ENCODE measurements at places on chromosomes 2 and 18. TPM values are rescaled to one million over a fixed set of nuclear protein-coding genes. Genes with fewer than 3 reads are reported as not detected.
A peak's percentile ranks its signal among the peaks of the same experiment; 100 is the strongest.

CFAP65 gene
- not detected for total RNA-seq

IL1B gene
- not detected for total RNA-seq

ALPI gene
- not detected for total RNA-seq

RAB31 gene
- total RNA-seq: not detected

HJURP gene
- total RNA-seq: 128 TPM

SPP2 gene
- total RNA-seq: not detected

EFEMP1 gene
- total RNA-seq: not detected

MATN3 gene
- not detected for total RNA-seq

- DNase-seq: peak; percentile 49
- no peaks in the 10 kb centered on the region for H3K4me1 ChIP-seq
- no peaks in the 10 kb centered on the region for H3K36me3 ChIP-seq
- H3K27ac ChIP-seq: no peak overlapping the region
- no peak overlapping the region for H3K4me3 ChIP-seq
- H3K27me3 ChIP-seq: peaks cover 29% of the 10 kb centered on the region
These were observed 28.9 kb upstream of the IER3IP1 start for GRCh38 chr18:47204908-47205522.

DNA sequence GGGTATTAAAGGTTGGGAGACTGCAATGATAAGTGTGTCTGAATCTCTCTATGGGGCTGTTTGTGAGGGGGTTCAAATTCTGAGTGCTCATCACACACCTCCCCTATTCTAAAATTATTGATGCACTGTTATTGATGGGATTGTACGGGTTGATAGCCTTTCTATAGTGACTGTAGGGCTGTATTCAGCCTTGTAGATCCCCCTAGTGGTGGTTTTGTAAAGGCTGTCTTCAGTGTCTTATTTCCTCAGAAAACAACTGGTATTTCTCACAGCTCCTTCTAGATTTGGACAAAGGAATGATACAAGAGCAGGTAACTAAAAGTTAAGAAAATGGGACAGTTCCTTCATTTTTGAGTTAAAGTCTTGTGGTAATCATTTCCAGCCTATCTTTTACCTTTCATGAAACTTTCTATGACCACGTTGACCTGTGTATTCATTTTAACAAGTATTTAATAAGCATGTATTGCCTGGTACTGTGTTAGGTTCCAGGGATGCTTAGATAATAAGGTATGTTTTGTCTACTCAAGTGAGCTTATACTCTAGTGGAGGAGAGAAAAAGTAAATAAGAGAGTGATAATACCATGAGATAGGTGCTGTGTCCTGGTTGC is 21.2 kb downstream of the SMAD4 start:
- H3K36me3 ChIP-seq: peaks cover 54% of the 10 kb centered on the region
- DNase-seq: peak; percentile 41
- H3K4me1 ChIP-seq: peaks cover 23% of the 10 kb centered on the region
- H3K4me3 ChIP-seq: no peak overlapping the region
- no peaks in the 10 kb centered on the region for H3K27me3 ChIP-seq

DNA sequence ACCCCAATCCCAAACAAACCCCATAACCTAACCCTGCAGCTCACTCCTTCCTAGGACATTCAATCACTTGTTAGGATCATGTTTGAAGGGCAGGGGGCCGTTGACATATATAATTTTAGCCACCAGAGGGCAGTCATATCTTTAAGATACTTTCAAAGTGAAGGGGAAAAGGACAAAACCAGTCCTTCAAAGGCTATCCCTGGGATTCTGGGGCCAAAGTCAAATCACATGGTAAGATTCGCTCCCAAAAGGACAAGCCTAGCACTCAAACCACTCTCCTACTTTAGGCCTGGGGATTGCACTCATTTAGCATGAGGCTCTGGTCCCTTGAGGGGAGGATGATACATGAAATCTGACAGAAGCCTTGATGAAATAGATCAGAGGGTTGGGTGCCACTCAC is 44.6 kb downstream of the HAUS1 start:
- H3K27ac ChIP-seq: peak overlapping the region; percentile 65
- H3K4me3 ChIP-seq: no peak overlapping the region
- H3K27me3 ChIP-seq: no peaks in the 10 kb centered on the region
- peaks cover 49% of the 10 kb centered on the region for H3K4me1 ChIP-seq
- peak; percentile 75 for DNase-seq

DNA sequence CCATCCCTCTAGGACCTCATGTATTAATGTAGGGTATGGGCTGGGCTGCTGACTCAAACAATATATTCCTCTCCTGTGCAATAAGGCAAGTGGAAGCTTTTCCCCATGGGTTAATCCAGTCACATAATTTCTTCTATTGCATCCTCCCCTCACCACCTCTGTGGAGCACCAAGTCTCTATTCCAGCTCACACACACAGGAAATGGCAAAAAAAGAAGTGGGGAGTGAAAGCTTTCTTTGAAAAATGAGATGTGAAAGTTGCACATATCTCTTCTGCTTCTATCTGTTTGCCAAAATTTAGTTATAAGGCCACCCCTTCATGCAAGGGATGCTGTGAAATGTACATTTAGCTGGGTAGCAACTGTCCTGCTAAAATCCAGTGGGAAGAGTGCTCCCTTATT is 121.3 kb downstream of the CDC42EP3 start:
- no peak overlapping the region for H3K4me3 ChIP-seq
- H3K27ac ChIP-seq: no peak overlapping the region
- H3K27me3 ChIP-seq: peaks cover 2% of the 10 kb centered on the region
- no peaks in the 10 kb centered on the region for H3K36me3 ChIP-seq
- DNase-seq: no peak

DNA sequence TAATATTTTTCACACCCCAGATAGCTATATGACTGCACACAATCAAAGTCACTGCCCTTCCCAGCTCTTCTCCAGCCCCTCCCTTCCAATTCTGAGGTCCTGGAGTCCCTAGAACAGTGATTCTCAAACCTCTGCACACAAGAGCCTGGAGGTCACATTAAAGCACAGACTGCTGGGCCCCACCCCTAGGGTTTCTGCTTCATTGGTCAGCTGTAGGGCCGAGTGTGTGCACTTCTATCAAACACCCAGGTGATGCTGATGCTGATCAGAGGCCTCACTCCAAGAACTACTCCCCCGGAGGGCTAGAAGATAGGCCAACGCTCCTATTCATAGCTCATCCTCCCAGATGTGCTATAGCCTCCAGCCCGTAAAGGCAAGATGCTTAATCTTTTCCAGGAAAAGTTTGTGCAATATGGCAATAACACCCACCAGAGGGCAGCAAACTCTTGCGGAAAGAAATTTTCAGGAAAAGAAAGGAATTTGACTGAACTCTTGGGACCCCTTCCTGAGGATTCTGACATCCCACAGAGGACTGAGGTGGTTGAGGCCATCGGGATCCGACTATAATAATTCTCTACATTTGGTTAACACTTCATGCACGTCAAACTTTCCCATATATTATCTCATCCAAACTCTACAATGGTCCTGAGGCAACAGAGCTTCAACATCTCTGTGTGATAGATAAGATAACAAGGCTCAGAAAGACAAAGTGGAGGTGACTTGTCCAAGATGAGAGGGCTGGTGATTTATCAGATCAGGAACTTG is 194.2 kb upstream of the PKDCC start:
- no peak overlapping the region for H3K4me3 ChIP-seq
- H3K4me1 ChIP-seq: no peaks in the 10 kb centered on the region
- DNase-seq: no peak
- H3K36me3 ChIP-seq: no peaks in the 10 kb centered on the region

- H3K27ac ChIP-seq: no peak overlapping the region
- H3K4me3 ChIP-seq: no peak overlapping the region
- H3K4me1 ChIP-seq: no peaks in the 10 kb centered on the region
- peaks cover 3% of the 10 kb centered on the region for H3K27me3 ChIP-seq
These were observed 166.1 kb downstream of the TFCP2L1 start for GRCh38 chr2:121118951-121119350.

DNA sequence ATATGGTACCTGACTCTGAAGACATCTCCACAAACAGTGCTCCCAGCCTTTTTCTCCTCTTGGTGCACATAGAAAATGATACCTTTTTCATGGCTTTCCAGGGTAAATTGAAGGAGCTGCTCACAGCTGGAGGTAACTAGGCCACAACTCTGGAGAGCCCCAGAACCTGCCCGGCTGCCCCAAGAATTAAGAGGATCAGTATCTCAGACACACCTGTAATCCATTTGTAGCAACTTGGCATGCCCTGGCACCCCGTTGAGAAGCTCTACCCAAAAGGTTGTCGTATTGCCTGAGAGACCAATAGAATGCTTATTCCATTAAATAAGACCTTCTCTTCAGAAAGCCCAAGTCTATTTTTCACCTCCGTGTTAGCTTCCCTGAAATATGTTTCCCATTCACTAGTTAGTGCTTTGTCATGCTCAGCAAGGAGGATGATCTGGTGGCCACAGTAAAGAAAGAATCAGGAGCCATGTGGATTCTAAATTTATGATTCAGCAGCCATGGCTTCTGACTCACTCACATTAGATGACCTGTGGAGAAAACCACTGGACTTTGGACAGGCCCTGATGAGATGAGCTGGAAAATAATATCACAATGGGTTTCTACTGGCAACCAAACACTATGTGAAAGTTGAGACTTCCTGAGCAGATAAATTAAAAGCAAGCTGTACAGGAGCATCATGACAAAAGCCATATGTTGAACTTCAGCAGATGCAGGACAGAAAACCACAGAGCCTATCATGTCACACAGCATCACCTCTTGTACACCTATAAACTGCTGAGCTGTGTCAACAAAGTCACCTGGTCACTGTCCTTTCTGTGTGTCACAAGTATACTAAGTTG is 253.3 kb upstream of the OSR1 start:
- no peak for DNase-seq
- H3K27me3 ChIP-seq: peaks cover 5% of the 10 kb centered on the region
- H3K27ac ChIP-seq: no peak overlapping the region
- peaks cover 1% of the 10 kb centered on the region for H3K36me3 ChIP-seq
- no peak overlapping the region for H3K4me3 ChIP-seq

- H3K27me3 ChIP-seq: peaks cover 23% of the 10 kb centered on the region
- no peaks in the 10 kb centered on the region for H3K4me1 ChIP-seq
- DNase-seq: no peak
- no peak overlapping the region for H3K4me3 ChIP-seq
- no peaks in the 10 kb centered on the region for H3K36me3 ChIP-seq
These were observed 133.8 kb upstream of the PKDCC start for GRCh38 chr2:41913921-41914609.

DNA sequence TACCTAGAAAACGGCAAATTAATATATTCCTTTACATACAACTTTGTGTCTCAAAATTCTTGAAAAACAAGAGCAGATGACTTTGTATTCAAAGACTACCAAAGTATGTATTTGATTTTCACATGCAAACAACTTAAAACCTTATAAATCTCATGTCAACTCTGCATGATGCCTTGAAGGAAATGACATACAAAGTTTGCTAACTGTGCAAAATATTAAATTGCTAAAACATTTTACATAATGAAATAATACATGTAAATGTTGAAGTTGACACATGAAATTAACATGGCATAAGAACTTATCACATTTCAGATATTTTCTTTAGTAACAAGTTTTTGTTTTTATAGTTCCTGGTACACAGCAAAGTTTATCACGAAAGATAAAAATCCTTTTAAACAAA is 20.8 kb upstream of the C2orf42 start:
- H3K4me3 ChIP-seq: no peak overlapping the region
- no peak for DNase-seq
- H3K4me1 ChIP-seq: no peaks in the 10 kb centered on the region
- H3K27me3 ChIP-seq: no peaks in the 10 kb centered on the region
- H3K36me3 ChIP-seq: peaks cover 27% of the 10 kb centered on the region
- no peak overlapping the region for H3K27ac ChIP-seq

GRCh38 chr18:50662775-50663383 is 103.0 kb downstream of the MAPK4 start:
- no peak overlapping the region for H3K4me3 ChIP-seq
- no peaks in the 10 kb centered on the region for H3K27me3 ChIP-seq
- no peaks in the 10 kb centered on the region for H3K36me3 ChIP-seq
- H3K27ac ChIP-seq: no peak overlapping the region
- DNase-seq: no peak

- H3K27ac ChIP-seq: no peak overlapping the region
- no peaks in the 10 kb centered on the region for H3K36me3 ChIP-seq
- H3K4me1 ChIP-seq: peaks cover 3% of the 10 kb centered on the region
- no peaks in the 10 kb centered on the region for H3K27me3 ChIP-seq
- H3K4me3 ChIP-seq: no peak overlapping the region
These were observed 20.0 kb upstream of the LANCL1 start for GRCh38 chr2:210496512-210496911.

GRCh38 chr2:195538937-195539336 is 118.1 kb upstream of the SLC39A10 start:
- H3K36me3 ChIP-seq: peaks cover 71% of the 10 kb centered on the region
- no peak overlapping the region for H3K4me3 ChIP-seq
- peak overlapping the region; percentile 77 for H3K27ac ChIP-seq
- no peaks in the 10 kb centered on the region for H3K27me3 ChIP-seq
- DNase-seq: no peak

- H3K4me3 ChIP-seq: no peak overlapping the region
- DNase-seq: no peak
- H3K4me1 ChIP-seq: no peaks in the 10 kb centered on the region
- H3K27ac ChIP-seq: no peak overlapping the region
- no peaks in the 10 kb centered on the region for H3K36me3 ChIP-seq
- peaks cover 9% of the 10 kb centered on the region for H3K27me3 ChIP-seq
These were observed 422.8 kb upstream of the HNRNPA3 start for GRCh38 chr2:176789751-176790150.

- H3K4me1 ChIP-seq: peaks cover 16% of the 10 kb centered on the region
- DNase-seq: no peak
- H3K4me3 ChIP-seq: no peak overlapping the region
- no peaks in the 10 kb centered on the region for H3K27me3 ChIP-seq
- no peak overlapping the region for H3K27ac ChIP-seq
These were observed 12.2 kb upstream of the CD28 start for GRCh38 chr2:203694191-203694590.

GRCh38 chr18:69664399-69664798 is 263.7 kb downstream of the DOK6 start:
- DNase-seq: no peak
- H3K27me3 ChIP-seq: peaks cover 8% of the 10 kb centered on the region
- H3K36me3 ChIP-seq: no peaks in the 10 kb centered on the region
- no peak overlapping the region for H3K27ac ChIP-seq
- no peaks in the 10 kb centered on the region for H3K4me1 ChIP-seq

Measured in activated CD8-positive, alpha-beta T cell treated with anti-CD3 and anti-CD28 coated beads, Interleukin-2, amount 10 ng/mL, durations not matched to agents 7 days and 5 days (primary cell).